Mammary epithelial cell (primary cell): ENCODE measurements at places on chromosomes 16 and 17. TPM values are rescaled to one million over a fixed set of nuclear protein-coding genes. Genes with fewer than 3 reads are reported as not detected.

USB1 gene
- 51.0 and 61.1 TPM in 2 replicates for total RNA-seq

MYOCD gene
- not detected in 2 replicates for total RNA-seq

SCNN1B gene
- total RNA-seq, result 0.59 and 0.80 TPM in 2 replicates

ASPA gene
- 0.33 TPM for total RNA-seq

RASL10B gene
- 0.19 and 0.27 TPM in 2 replicates for total RNA-seq

CD300LB gene
- not detected in 2 replicates for total RNA-seq

CA10 gene
- not detected for total RNA-seq

SLC2A4 gene
- total RNA-seq, result not detected

DPEP1 gene
- total RNA-seq, result not detected in 2 replicates

CD300H gene
- total RNA-seq, result not detected in 2 replicates

HSD17B1 gene
- total RNA-seq, result 23.8 TPM

ATXN7L3 gene
- 55.9 and 57.9 TPM in 2 replicates for total RNA-seq

CDH13 gene
- total RNA-seq, result 141 and 171 TPM in 2 replicates

TNFRSF13B gene
- not detected in 2 replicates for total RNA-seq

RNF222 gene
- 0.21 and 0.38 TPM in 2 replicates for total RNA-seq

MYL11 gene
- total RNA-seq, result not detected

PRDM7 gene
- not detected for total RNA-seq

CES5A gene
- not detected in 2 replicates for total RNA-seq

CRHR1 gene
- total RNA-seq, result not detected

CA4 gene
- not detected in 2 replicates for total RNA-seq

DCXR gene
- total RNA-seq, result 27.7 TPM

LPCAT2 gene
- 46.5 and 50.5 TPM in 2 replicates for total RNA-seq

MYH11 gene
- total RNA-seq, result 0.08 TPM in 1 of 2 replicates, not detected in the other

EPX gene
- total RNA-seq, result not detected
